ENCODE measurements at places on chromosomes 4 and X.

- DNase-seq, result peak; percentile 59
Measured at GRCh38 chr4:83240379-83240875, 44.2 kb downstream of the COQ2 start.

DNA sequence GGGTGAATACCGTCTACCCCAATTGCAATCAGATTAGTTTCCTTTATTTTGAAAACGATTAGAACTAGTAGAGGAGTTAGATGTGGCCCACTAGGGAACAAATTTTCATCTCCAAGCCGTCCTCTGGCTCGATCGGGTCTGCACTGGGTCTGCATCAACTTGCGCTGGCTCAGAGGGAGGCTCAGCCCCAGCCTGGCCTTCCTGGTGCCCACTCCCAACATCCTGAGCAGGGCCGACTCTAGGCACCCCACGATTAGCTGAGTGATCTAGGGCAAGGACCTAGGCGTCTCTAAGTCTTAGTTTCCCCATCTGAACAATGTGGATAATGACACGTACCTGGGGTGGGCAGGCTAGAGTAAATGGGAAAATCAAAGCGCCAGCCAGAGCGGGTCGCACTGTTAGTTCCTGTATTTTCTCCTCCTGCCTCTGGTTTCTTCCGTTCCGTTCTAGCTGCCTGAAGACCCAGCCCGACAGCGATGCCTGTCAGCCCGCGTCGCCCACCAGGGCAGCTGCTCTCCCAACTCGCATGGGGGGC, 7.7 kb upstream of the HAND2 start:
- DNase-seq, result no peak

DNA sequence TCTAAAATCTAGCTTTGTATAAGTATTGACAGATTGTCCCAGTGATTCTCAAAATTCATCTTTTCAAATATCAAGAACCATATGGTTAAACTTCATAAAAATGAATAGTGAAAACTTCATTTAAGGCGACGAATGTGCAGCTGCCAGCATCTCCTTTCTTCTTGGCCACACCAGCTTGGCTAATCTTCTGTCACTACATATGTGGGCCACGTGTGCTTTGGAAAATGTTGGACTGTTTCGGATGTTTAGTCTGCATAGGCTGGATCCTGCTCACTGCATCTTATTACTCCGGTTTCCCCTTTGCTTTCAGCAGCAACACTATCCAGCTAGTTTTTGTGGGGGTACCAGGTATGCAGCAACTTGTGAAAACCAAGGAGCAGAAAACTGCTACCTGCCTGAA, 221.9 kb downstream of the BMPR1B start:
- no peak for DNase-seq

GRCh38 chrX:94492541-94492940, 818.5 kb downstream of the FAM133A start:
- DNase-seq, result no peak

DNA sequence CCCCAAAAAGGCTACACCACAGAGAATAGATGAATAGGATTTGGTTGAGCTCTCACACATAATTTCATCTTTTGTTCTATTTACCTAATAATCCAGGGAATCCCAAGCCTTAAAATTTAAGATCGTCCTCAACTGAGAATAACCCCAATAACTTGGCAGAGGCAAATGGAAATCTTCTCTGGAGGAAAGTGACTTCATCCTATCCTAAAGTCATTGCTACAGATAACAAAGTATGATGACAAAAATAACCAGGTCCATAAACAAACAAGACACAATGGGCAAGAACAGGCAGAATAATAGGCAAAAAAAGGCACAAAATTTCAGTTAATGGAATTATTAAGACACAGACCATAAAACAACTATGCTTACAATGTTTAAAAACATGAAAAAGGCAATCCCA, 177.3 kb upstream of the STK26 start:
- DNase-seq, result no peak

DNA sequence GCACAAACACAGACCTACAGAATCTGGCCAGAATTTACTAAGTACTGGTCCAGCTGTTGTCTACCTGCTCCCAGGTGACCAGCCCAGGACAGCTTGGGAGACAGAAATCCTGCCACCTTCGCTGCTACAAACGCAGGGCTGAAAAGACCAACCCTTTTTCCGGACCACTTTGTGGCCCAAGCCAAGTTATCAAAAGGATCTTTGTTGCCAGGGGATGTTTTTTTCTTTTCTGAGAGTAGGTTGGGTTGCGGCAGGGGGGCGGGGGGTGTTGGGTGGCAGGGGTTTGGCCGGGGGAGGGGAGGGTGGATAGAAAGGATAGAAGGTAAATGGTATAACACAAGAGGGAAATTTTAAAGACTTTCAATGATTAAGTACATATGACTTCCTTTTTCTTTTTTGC, 63.4 kb downstream of the STOX2 start:
- DNase-seq, result no peak

- DNase-seq, result no peak
Measured at GRCh38 chr4:62260254-62260653, 1060.1 kb downstream of the ADGRL3 start.

GRCh38 chr4:14177987-14178386, 550.5 kb upstream of the BOD1L1 start:
- no peak for DNase-seq

DNA sequence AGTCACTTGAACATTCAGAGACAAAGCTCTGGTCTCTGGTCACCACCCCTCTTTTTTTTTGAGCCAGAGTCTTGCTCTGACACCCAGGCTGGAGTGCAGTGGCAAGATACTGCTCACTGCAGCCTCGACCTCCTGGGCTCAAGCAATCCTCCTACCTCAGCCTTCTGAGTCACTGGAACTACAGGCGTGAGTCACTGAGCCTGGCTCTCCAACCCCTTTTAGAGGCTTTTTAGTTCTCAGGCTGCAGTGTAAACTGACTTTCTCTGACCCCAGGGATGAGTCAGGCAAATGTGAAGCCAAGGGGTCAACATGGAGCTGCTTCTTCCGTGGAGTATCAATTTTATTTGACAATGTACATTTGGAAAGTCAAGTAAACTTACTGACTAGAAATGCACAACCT, 229.2 kb downstream of the PTTG2 start:
- DNase-seq, result no peak

DNA sequence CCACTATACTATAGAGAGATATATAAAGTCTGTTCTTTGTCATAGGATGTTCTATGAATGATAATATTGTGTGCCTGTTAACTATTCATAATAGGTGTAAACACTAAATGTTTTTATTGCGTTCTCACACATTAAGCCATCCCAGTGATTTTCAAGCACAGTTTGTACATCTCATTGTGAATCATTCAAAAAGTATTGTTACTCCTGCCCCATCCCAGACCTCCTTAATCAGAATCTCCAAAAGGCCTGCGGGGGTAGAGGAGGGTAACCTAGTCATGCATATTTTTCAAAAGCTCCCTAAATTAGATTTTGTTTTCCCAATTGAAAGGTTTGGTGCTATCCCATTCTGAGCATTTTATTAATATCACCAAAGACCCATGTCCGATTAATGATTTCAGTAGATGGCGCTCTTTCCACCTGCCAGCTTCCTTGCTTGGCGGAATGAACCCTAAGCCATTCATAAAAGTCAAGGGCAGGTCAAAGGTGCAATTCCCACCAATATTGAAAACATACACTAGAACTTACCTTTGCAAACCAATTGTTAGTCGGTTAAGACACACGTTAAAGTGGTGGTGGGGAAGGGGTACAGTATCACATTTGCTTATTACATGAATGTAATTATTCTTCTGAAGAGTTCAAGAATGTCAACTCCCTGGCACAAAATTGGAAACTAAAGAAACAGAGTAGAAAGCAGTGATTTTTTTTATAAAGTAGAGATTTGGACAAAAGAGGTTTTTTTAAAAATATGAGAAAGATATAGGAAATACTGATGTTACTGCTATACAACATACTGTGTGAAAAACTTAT, 5.8 kb upstream of the TET2 start:
- peak; percentile 79 for DNase-seq

DNA sequence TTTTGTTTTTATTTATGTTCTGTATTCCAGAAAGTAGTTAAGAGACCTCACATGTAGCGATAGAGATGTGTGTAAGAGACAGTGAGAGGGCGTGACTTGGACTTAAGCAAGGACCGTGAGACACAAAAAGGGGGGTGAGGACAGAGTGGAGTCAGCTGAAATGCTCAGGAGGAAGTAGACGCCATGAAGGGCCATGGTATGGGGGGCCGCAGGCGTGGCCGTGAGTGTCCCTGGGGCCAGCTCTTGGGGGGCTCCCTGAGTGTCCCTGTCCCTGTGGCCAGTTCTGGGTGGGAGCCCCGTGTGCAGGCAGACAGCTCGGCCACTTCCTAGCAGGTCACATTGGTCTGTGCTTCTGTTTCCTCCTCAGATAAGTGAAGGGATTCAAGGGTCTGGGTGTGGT, 23.0 kb upstream of the MSANTD1 start:
- DNase-seq, result no peak

DNA sequence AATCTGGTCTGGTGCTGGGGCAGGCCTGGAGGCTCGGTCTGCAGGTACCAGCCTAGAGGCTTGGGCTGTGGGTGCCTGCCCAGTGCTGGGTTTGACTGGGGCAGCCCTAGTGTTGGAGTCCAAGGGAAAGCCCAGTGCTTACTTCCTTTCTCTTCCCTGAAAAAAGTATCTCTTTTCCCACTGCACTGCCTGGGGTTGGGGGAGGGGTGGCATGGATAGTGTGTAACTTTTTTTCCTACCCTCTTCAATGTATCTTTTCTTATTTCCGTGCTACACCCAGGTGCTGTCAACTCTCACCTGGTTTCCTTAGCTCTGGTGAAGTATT, 21.6 kb downstream of the KANTR start:
- DNase-seq, result no peak

GRCh38 chr4:8278421-8279287, 9.1 kb downstream of the HTRA3 start:
- no peak for DNase-seq
